ENCODE measurements at places on chromosomes 1 and 21. TPM values are rescaled to one million over a fixed set of nuclear protein-coding genes. Genes with fewer than 3 reads are reported as not detected.

SPATA45 gene
- 0.80 TPM for total RNA-seq

SLAMF1 gene
- total RNA-seq, result not detected

AK5 gene
- total RNA-seq, result not detected

GBP7 gene
- 0.24 TPM for total RNA-seq

BARHL2 gene
- total RNA-seq, result not detected

ETNK2 gene
- 4.0 TPM for total RNA-seq

LCE3D gene
- total RNA-seq, result not detected

CFHR1 gene
- not detected for total RNA-seq

MATN1 gene
- not detected for total RNA-seq

Measured in Calu3 (cell line).